T-helper 9 cell (primary cell): ENCODE measurements at places on chromosomes 2 and 18.

DNA sequence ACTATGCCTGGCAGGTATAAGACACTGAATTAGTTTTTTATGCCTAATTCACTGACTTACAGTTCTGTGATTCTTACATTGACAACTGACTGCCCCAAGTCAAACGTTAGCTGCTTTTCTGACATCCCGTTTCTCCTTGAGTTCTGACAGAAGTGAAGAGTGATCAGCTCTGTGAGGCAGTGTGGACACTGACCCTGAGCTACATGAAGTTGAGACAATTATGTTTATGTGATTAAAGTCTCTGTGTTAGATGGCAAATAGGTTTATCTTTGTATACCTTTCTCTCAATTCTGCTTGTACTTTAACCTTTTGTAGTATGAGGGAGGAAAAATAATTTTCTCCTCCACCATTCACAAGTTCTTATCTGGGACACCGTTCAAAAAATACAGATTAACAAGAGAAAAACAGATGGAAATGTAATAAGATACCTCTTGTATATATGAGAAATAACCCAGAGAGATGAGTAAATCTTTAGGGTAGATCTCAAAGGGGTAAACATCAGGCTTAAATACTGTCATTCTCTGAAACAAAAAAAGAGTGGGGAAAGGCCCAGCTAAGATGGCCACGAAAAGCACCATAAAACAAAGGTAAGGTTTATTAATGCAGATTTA lies 85.4 kb upstream of the B3GNT2 start:
- no peak for DNase-seq

DNA sequence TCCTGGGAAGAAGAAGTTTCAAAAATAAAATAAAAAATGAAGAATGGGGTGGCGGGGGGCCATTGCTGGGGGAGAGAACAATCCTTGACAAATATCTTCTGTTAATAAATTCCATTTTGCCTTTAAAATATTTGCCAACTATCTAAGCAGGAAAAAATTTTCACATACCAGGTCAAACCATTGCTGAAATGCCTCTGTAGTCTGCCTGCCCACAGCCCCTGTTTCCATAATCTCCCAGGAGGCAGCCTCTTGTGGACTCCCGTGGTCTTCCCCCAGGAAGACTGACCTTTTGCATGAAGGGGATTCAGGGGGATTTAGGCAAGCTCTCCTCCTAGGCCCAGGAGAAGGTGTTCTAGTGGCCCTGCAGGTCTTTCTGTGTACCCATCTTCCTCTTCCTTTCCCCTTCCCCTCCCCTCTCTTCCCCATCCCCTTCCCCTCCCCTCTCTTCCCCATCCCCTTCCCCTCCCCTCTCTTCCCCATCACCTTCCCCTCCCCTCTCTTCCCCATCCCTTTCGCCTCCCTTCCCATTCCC lies 61.0 kb downstream of the RPL37A start:
- no peak for DNase-seq

- DNase-seq = no peak
These were observed 54.6 kb upstream of the COBLL1 start for GRCh38 chr2:164896226-164896625.

DNA sequence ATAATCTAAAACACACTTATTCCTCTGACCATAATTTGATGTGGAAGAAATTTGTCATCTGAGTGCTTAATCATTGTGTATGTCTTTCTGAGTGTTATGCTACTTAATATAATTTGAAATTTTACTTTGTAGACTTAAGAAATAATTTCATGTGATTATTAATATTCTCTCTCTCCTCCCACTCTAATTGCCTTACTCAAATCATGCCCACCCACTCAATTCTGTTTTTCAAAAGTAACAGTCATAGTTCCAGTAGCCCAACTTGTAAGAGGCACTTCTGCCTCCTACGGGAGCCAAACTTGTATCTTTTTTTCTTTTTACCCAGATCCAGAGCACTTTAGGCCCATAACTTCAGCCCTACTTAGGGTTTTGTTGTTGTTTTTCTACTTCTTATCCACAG lies 18.5 kb upstream of the KYNU start:
- DNase-seq = no peak

DNA sequence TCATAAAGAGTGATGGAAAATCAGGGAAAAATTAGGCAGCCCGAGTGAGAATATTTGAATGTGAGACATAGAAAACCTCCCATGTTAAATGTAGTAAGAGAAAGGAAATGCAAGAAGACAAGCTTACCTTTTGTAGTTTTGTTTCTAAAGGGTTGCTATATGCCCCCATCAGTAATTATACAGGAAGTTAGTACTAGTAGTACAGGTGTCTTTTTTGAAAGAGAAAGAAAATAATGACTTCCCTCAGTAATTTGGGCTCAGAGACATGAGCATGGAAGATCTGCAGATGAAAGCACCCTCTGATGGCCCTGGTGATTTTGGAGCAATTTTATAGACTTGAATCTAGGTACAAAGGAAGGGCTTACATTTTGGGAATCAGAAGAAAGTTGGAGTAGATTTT lies 80.8 kb downstream of the RHBDD1 start:
- DNase-seq = no peak
